ENCODE measurements at places on chromosomes 3 and 15.

- DNase-seq = no peak
Observed at GRCh38 chr3:187295316-187296034, 3.9 kb upstream of the MASP1 start.

DNA sequence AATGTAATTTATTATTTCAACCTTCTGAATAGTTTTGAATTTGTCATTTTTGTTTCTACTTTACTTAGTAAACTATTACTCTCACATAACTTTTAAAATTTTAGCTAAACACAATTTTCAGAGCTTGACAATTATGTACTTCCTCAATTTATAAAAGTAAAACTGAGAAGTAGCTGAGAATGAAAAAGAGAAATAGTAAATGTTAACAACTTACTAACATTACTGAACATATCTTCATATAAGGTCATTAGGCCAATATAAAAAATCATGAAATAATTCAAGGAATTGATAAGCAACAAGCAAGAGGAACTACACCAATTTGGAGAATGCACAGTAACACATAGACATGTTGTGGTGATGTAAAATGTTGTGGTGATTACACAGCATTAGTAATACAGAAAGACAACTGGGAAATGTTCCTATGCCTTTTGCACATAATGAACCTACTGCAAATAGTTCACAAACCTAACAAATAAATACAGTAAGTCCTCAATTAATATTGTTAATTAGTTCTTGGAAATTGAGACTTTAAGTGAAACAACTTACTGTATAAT lies 137.9 kb downstream of the CBLB start:
- DNase-seq = peak; percentile 27

DNA sequence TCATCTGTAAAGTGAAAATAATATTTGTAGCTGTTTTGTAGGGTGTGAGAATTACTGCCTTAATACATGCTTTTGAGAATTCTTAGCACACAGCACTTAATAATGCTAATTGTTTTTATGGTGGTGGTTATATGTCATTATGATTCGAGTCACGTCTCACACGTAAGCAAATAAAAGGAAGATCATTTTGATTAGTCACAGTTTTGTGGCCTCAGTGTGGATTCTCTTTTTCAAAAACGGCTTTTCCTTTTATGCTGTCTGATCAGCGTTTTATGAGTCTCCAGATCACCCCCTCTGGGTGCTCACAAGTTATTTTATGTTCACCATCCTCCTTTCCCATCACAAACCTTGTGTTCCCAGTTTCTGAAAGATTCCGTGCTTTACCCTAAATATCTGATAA lies 255.6 kb upstream of the CNTN4 start:
- DNase-seq = no peak

DNA sequence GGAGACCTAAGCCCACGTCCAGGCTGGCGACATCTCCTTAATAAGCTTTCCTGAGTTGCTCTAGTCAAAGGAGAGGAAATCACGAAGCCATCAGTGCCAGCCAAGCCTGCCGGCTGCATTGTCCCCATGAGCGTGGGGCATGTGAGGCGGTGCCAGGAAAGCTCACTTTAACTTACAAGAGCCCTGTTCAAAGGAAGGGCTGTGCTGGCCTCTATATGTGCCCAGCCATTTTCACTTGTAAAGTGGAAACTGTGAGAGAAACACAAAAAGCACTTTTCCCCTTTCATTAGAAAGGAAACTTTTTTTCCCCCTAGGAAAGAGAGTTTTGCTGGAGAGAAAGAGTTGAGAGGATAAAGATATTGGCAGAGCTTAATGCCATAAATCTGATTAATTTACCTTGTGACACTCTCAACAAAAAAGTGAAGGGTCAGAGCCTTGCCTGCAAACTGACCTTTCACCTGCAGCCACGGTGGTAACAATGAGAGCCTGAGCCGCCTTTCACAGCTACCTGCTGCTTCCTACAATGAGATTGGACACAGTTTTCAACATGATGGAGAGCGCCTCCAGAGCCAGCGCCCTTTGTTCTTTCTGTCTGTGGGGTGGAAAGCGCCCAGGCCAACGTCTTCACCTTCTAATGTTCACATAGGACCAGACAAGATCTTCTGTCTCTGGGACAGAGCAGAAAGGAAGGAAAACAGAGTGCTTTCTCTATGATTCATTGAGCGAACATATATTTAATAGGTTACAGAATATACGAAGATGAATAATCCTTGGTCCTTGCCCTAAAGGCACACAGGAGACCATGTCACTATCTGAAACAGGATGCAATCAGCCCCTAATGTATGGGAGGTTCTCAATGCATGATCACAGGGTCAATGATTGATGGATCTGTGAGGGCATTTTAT lies 233.1 kb upstream of the HES1 start:
- no peak for DNase-seq

DNA sequence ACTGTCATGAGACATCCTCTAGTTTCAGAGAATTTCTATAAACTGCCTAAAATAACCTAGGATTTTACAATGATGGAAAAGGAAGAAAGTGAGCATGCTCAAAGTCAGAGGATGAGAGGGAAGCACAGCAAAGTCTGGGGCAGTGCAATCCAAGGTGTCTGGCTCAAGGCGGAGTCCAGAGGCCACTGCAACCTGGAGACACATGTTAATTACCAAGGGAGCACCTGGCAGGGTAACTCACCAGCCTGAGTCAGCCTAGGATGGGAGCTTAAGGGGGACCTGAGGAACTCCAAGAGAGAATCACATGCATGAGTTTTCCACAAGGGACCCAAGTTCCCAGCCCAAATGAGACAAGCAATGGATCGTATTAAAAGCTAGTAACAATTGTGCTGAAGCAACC lies 49.8 kb downstream of the PLD1 start:
- no peak for DNase-seq

DNA sequence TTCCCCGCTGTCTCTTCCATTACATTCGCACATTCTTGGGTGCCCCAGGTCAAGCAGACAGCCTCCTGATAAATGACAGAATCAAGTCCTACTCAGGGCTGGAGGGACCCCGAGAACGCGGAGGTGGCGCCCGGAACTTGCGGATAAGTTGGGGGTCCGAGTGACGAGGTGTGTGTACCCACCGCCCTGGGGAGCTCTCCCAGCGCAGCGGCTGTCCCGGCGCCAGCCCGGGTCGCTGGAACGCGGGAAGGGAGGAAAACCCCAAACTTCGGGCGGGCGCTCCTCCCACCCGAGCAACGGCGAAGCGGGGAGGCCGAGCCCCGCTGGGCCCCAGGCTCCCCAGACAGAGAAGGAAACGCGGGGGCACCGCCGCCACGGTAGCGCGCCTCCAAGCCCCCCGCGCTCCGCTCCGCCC lies 550 bp downstream of the CLN6 start:
- no peak for DNase-seq

- DNase-seq = no peak
Observed at GRCh38 chr15:35393398-35393797, 152.6 kb downstream of the DPH6 start.

GRCh38 chr3:171390051-171390941 lies 69.9 kb downstream of the TNIK start:
- DNase-seq = no peak

GRCh38 chr3:179848711-179849110 lies 188.0 kb downstream of the PEX5L start:
- no peak for DNase-seq

GRCh38 chr3:139251529-139251928 lies 92.3 kb upstream of the MRPS22 start:
- no peak for DNase-seq

GRCh38 chr3:161295325-161295724 lies 74.2 kb downstream of the NMD3 start:
- no peak for DNase-seq

GRCh38 chr3:159783780-159784742 lies 204.6 kb upstream of the IL12A start:
- DNase-seq = no peak

- DNase-seq = peak; percentile 35
Observed at GRCh38 chr3:187737368-187738070, 7.7 kb downstream of the BCL6 start.

GRCh38 chr15:97525809-97526208 lies 434.7 kb upstream of the ARRDC4 start:
- DNase-seq = no peak

GRCh38 chr15:61232266-61232665 lies 3.2 kb upstream of the RORA start:
- DNase-seq = no peak

- peak; percentile 34 for DNase-seq
Observed at GRCh38 chr3:181782306-181782954, 70.7 kb downstream of the SOX2 start.

- DNase-seq = no peak
Observed at GRCh38 chr3:42660131-42660715, 6.7 kb downstream of the ZBTB47 start.

- no peak for DNase-seq
Observed at GRCh38 chr3:119748991-119749390, 32.9 kb upstream of the NR1I2 start.

- DNase-seq = no peak
Observed at GRCh38 chr3:198081421-198081844, 121.4 kb downstream of the LMLN start.

DNA sequence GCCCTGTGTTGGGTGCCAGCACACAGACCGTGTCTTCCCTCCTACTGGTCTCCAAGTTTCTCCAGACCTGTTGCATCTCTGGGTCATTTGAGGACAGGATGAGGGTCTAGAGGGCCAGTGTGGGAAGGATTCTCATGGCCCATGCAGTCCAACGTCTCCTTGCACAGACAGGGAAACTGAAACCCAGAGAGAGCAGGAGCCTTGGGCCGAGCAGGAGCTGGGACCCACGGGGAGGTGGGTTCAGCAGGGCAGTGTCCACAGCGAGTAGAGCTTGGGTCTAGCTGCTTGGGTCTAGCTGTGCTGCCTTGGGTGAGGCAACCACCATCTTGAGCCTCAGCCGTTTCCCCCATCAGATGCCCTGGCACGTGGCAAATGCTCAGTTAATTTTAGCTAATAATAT lies 32.3 kb downstream of the HDAC11 start:
- no peak for DNase-seq

DNA sequence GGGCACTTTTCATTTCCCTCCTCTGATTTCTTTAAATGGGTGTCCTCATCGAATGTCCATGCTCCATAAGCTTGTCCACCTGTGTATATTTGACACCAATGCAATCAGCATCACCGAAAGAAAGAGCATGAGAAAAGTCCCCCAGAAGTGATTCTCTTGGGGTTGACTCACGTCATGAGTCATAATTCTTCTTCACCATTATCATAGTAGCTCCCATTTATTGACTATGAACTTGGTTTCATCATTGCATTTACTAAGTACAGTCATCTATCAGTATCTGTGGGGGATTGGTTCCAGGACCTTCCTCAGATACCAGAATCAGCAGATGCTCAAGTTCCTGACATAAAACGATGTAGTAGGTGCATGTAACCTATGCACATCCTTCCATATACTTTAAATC lies 372.5 kb upstream of the CFAP20DC start:
- DNase-seq = no peak

DNA sequence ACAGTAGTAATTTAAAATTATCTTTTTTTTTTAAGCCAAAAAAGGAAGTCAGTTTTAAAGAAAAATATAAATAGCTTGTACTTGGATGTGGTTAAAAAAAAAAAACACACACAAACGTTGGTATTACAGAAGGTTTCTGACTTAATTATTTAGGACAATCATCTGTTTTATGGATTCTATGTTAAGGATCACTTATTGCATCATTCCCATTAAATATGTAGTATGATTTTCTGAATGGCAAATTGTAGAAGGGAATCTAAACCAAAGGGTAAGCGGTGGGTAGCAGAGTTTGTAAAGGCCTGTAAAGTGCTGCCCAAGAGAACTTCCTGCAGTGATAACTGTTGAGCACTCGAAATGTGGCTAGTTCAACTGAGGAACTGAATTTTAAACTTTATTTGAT lies 8.0 kb downstream of the SENP2 start:
- DNase-seq = peak; percentile 20

DNA sequence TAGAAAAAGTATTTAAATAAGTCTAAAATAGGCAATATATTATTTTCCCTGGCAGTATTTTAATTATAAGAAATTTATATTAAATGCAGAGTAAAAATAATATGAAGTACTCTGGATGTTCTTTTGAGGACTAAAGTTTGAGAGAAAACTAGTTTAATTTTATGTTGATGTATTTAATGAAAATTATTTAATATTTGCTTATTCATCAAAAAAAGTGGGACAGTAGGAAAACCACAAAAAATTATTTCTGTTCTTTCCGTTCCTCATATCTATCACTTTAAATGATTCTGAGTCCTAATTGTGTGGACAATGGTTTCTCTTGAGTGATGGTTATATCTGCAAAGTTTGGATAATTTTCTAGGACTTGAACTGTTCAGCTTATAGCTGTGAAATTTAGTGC lies 147.2 kb upstream of the TNIK start:
- DNase-seq = no peak

DNA sequence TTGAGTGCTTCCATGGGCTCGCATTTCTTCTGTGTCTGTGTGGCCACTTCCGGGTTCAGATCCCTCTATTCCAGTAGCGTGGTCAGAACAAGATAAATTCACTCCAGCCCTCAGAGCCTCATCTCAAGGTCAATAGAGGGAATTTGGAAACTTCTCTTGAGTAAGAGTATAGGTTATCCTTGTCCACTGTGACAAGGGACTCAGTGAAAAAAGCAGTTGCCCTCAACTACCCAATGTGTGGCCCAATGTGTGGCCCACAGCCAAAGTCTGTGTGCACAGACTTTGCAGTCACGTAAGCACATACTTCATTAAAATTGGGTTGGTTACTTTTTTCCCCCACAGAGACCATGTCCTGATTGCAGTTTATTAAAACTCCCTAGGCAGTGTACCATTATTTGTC lies 305.6 kb upstream of the SEMA6D start:
- no peak for DNase-seq

DNA sequence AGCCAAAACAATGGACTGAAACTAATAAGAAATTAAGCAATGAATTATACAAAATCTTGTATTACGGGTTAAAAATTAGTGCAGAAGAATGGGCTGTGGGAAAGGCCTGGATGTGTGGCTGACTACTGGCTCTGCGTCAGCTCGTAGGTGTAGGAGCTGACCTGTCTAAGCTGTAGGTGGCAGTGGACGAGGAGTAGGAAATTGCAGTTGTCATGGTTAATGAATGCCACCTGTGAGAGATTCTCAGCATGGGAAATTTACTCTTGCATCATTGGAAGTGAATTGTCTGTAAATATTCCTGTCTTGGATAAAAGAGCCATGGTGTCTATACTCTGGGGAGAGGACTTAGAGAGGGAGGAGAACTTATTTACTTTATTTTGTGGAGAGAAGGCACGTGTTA lies 23.4 kb downstream of the CHRNA7 start:
- DNase-seq = no peak

DNA sequence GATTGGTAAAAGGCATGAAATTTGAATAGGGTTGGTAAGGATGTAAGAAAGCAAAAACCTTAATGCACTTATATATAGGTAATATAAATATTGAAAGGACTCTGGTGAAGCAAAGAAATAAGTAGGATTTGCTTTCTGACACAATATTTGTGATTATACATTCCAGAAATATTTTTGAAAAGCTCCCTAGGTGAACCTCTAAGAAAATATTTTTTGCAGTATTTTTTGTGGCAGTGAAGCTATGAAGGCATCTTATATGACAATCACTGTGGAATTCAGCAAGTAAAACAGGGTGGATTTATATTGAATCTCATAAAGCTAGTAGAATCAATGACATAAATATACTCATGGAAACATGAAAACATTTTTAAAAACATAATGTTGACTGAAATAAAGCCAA lies 119.6 kb upstream of the EPHA3 start:
- DNase-seq = no peak

Measured in Kasumi-1 (cell line).